Jurkat, Clone E6-1 (cell line): ENCODE measurements at places on chromosomes 12 and 14.

- peak; percentile 94 for DNase-seq
Observed at GRCh38 chr12:68807576-68808387, at the start of gene MDM2. Gene MDM2 (plus strand): TSS chr12:68808177. CDS start chr12:68808478, 301 bp downstream.

DNA sequence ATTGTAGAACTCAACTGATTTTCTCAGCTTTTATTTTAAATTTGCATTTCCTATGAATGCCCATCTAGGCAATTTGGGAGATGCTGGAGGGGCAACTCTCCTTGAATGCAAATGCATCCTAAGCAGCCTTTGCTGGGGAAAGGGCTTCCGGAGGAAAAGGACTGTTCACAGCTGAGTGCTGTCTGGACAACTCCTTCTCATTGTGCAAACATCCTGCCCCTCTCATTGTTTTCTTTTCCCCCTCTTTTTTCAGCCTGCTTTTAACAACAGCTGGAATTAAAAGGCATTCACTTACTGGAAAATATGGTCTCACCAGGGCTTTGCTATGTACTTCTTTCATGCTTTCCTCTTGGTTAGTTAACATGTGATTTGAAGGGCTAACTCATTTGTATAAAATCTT is 397.8 kb downstream of the FUT8 start:
- DNase-seq, result no peak

GRCh38 chr12:9650151-9650576 is 19.3 kb upstream of the CLEC2D start:
- no peak for DNase-seq

- DNase-seq, result no peak
Observed at GRCh38 chr12:109596418-109597244, 23.0 kb downstream of the MVK start.

- DNase-seq, result no peak
Observed at GRCh38 chr14:104265918-104266630, 127.7 kb downstream of the KIF26A start.

GRCh38 chr12:96014943-96015599 is 18.9 kb upstream of the HAL start:
- no peak for DNase-seq

DNA sequence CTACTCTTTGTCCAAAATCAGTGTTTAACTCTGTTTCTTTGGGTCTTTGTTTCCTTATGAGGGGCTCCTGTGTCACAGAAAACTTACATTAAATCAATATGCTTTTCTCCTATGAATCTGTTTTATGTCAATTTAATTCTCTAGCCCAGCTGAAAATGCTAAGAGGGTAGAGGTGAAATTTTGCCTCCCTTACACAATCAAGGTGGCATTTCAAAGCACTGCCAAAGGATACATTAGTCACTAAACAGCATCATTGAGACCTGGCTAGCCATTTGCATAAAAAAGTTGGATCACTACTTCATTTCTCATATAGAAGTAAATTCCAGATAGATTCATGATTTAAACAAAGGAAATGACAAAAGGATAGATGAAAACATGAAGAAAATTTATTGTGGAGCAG is 12.1 kb downstream of the TCL1B start:
- no peak for DNase-seq

DNA sequence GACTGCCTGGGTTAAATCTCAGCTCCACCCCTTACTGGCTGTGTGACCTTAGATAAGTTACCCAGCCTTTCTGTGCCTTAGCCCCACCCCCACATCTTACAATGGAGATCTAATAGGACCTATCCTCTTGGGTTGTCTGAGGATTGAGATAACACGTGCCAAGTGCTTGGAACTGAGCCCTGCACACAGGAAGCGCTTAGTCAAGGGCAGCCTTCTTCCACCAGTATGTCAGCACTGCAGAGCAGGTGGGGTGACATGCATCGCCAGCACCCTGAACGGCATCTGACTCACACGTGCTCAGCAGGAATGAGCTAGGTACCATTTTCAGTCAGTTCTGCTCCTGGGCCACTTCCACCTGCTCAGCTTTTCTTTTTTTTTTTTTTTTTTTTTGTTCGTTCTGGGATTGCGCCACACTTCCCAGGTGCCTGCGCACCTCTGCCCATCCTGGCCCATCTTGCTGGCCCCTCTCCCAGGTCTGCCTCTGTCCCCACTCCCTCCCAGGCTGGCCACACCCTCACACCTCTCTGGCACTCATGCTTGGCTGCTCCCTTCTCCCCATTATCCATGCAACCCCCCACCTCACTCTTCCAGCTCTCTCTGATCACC is 19.6 kb downstream of the LGMN start:
- peak; percentile 66 for DNase-seq

DNA sequence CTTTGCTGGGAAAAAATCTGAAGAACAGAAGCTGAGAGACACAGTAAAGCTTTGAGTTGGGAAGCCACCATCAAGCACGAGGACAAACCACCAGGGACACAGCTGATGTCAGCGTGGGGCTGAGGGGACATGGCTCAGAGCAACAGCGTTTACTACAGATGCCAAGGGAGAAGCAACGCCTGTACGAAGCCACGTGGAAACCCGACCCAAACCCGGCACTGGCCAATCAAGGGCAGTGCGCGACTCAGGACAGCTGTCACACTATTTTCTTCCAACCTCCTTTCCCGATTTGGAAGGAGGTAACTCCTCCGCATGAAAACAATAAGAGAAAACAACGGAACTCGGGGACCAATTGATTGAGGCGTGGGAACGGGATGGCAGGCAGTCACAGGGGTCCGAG is 20.2 kb upstream of the CHGA start:
- no peak for DNase-seq

DNA sequence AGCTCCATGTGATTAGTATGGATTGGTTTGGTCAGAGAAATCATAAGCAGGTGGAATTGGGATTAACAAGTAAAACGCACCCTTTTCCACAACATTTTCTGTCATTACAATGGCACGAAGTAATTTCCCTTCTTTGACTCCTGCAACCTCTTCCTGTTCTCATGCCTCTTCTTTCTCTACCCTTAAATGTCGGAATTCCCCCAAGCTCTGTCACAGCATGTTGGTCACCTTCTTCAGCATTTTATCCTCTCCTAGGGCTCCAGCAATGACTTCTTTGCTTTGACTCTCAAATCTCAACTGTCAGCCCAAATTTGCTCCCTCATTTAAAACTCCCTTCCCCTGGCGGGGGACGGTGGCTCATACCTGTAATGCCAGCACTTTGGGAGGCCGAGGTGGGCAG is 5.3 kb upstream of the GRIP1 start:
- DNase-seq, result no peak

GRCh38 chr12:1838205-1838993 is 18.0 kb downstream of the LRTM2 start:
- DNase-seq, result no peak

DNA sequence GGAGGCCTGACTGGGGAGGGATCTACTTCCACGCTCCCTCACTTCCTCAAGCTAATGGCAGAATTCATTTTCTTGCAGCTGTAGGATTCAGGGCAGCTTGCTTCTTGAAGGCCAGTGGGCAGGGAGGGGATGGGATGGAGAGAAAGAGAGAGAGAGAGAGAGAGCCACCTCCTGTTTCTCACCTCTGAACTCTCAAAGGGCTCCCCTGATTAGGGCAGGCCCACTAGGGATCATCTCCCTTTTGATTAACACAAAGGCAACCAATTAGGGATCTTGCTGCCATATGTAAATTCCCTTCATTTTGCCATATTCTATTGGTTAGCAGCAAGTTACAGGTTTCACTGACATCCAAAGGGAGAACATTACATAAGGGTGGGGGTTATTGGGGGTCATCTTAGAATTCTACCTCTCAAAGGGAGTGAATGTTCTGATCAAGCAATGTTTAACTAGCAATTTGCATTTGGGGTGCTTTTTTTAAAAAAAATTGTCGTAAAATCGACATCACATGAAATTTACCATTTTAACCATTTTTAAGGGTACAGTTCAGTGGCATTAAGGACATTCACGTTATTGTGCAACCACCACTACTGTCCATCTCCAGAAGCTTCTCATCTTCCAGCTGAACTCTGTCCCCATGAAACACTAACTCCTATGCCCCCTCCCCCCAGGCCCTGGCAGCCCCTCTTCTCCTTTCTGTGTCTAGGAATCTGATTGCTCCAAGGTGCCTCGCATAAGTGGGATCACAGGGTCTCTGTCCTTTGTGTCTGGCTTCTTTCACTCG is 47.3 kb upstream of the NCOR2 start:
- no peak for DNase-seq

DNA sequence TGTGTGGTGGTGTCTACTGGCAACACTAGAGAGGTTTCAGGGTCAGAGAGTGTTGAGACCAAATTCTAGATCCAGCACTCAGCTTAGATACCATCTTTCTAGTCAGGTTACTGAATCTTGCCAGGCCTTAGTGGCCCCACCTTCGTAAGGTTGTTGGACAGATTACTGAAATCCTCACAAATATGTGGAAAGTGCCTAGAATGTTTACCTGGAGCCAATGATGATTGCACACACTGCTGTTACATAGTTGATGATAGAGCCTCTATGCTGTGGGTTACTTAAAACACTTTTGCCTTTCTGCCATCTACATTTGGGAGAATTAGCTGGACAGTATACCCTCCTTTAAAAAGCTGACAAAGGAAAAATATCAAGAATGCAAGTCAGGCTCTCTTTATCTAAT is 33.2 kb downstream of the SRGAP1 start:
- no peak for DNase-seq

GRCh38 chr12:18267427-18268099 is 6.2 kb downstream of the PIK3C2G start:
- no peak for DNase-seq

GRCh38 chr12:120534703-120535655 is 823 bp downstream of the RNF10 start:
- DNase-seq, result no peak

- DNase-seq, result no peak
Observed at GRCh38 chr12:6332459-6332858, 9.4 kb downstream of the TNFRSF1A start.

DNA sequence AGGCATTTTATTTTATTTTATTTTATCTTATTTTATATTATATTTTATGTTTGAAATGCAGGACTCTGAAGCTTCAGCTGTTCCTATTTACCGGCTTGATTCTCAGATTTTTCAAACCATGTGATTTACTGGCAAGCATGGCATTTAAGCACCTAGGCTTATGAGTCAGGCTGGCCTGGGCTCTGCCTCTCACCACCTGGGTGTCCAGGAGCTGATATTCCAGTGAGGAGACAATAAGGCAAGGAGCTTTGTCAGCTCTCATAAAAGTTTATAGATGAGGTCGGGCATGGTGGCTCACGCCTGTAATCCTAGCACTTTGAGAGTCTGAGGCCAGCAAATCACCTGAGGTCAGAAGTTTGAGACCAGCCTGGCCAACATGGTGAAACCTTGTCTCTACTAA is 2.1 kb downstream of the DAO start:
- no peak for DNase-seq

- no peak for DNase-seq
Observed at GRCh38 chr12:86249276-86249675, 6.9 kb downstream of the MGAT4C start.

GRCh38 chr14:100544506-100545141 is 42.6 kb downstream of the BEGAIN start:
- DNase-seq, result no peak

GRCh38 chr12:54749191-54749818 is 101.1 kb upstream of the DCD start:
- DNase-seq, result peak; percentile 62

DNA sequence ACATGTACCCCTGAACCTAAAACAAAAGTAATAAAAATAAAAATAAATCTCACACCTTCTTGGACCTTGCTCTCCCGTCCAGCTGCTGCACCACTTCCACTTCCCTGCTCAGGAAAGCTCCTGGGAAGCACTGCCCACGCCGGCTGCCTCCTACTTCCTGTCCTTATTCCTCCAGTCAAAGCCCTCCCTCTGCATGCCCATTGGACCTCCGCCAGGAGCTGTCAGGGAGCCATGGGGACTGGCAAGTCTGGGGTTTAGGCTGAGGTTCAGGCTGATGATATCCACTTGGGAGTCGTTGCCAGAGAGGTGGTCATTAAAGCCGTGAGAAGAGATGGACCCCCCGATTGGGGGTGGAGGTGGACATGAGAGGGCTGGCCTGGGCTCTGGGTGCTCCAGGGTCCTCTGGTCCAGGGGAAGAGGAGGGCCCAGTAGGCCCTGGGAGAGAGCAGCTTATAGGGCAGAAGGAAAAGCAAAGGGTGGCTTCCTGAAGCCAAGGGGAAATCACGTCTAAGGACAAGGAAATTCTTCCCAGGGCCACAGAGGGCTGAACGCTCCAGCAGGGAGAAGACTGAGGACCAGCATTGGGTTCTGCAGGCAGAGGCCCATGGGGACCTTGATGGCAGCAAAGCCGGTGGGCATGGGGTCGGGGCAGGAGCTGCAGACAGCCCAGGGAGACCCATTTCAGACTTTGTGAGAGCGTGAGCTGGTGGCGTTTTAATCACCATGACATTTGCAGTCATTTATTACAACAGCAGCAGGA is 78.7 kb downstream of the FZD10 start:
- no peak for DNase-seq

DNA sequence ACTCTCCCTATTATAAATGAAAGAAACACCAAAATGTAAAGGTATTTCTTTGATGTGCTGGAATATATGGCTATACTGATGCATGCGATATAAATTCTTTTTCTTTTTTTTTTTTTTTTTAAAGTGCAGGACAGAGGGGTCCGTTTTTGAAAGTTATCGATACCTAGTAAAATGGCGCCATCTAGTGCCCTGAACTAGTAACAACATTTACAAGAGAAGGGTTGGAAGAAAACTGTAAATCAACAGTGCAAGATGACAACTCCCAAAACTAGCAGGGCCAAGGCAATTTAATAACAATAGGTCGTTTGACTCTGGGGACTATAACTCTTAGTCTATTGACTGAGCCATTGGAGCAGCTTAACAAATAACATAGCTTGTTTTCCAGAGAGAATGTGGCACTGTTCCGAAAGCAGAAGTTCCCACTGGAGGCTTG is 137.7 kb downstream of the SPTSSA start:
- DNase-seq, result peak; percentile 34

DNA sequence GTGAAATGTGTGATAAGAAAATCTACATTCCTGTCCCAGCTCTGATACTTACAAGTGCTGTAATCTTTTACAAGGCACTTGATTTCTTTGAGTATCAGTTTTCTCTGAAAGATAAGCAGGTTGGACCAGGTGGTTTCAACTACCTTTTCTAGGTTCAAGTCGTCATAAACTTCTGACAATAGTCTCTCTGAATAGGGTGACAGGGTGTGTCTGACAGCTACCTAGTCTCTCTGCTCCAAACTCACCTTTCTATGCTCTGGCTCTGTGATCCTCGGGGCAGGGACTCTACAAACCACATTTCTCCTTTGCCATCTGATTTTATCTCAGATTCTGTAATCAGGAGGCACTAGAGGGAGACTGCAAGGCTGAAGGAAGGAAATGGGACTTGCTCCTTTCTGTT is 137.7 kb upstream of the SYT1 start:
- no peak for DNase-seq

DNA sequence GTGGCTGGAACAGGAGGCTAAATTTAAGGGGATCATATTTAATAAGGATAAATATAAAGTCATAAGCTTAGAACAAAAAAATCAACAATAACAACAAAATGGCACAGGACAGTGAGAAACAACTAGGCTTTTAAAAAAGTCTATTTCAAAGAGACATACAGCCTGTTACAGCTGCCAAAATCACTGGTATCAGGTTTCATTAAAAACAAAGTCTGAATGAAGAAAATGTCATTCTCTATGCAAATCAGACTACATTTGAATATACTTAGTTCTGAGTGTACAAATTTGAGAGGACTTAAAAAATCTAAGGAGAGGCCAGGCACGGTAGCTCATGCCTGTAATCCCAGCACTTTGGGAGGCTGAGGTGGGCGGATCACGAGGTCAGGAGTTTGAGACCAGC is 44.0 kb downstream of the TFCP2 start:
- DNase-seq, result no peak
